ENCODE measurements at places on chromosomes 3 and 15. TPM values are rescaled to one million over a fixed set of nuclear protein-coding genes. Genes with fewer than 3 reads are reported as not detected.

Gene SCN11A
- polyA plus RNA-seq, result 4.0 TPM

Gene CCR5
- polyA plus RNA-seq, result 0.52 TPM

Gene THUMPD3
- 27.0 TPM for polyA plus RNA-seq

Gene EEF1AKMT4
- 1.0 TPM for polyA plus RNA-seq

Gene NTRK3
- 3.2 TPM for polyA plus RNA-seq

Gene TMEM42
- 13.7 TPM for polyA plus RNA-seq

Gene GXYLT2
- 27.9 TPM for polyA plus RNA-seq

Gene VILL
- 7.5 TPM for polyA plus RNA-seq

Gene SAMD7
- not detected for polyA plus RNA-seq

Gene LMAN1L
- not detected for polyA plus RNA-seq

Gene SUMF1
- polyA plus RNA-seq, result 15.5 TPM

Gene GPR27
- polyA plus RNA-seq, result 3.2 TPM

Gene RAB5A
- 36.6 TPM for polyA plus RNA-seq

Gene NEK11
- polyA plus RNA-seq, result 6.2 TPM

Gene CTXND1
- polyA plus RNA-seq, result 1.4 TPM

Gene CCDC9B
- 22.2 TPM for polyA plus RNA-seq

Gene ARPP21
- 242 TPM for polyA plus RNA-seq

Gene SYNPR
- not detected for polyA plus RNA-seq

Gene PROK2
- polyA plus RNA-seq, result 0.30 TPM

Gene SUSD5
- polyA plus RNA-seq, result 1.2 TPM

- DNase-seq, result no peak
Observed at GRCh38 chr3:101150504-101150903, 157.3 kb upstream of the ABI3BP start.

DNA sequence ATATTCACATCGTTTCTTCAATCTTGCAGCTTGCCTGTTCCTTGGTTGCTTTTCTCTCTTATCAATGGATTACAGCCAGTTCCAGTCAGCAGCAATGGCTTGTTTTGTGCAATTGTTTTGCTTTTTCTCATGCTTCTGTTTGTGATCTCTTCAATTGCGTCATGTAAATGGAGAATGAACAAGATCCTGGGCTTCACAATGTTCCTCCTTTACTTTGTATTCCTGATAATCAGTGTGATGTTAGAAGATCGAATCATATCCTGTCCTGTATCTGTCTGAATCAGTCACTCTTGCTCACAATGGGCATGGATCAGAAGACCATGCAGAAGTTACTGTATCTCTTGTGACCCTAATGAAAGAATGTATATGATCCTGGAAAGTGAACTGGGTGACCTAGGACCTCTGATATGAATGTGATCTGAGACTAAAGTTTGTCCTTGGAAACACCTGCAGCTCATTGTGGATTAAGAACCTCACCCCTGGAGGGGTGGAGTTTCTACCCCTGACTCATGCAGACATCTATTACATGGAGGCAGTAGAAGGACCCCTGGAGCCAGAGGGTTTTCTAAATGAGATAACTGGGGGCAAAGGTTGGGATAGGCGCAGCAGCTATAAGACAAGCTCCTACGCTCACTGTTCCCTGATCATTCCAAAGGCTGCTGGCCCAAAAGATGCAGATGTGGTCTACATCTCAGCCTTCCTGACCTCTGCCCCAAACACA lies 32.2 kb downstream of the SLC24A1 start:
- no peak for DNase-seq

GRCh38 chr3:76565496-76566210 lies 474.2 kb upstream of the ROBO2 start:
- DNase-seq, result no peak

GRCh38 chr3:187922704-187923416 lies 177.6 kb upstream of the BCL6 start:
- DNase-seq, result no peak

DNA sequence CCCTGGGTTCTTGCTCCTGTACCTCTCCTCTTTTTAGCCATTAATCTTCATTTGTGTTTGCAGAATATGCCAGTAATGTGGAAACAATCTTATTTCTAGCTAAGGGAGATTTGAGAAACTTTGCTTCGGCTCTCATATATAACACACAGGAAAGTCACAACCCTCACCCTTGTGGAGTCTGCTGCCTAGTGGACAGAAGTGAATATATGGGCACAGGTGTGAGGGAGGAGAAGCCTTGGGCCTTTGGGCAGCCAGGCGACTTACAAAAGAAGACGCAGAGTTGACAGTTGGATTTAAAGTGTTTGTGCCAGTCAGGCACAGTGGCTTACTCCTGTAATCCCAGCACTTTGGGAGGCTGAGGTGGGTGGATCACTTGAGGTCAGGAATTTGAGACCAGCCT lies 181.8 kb upstream of the TBL1XR1 start:
- DNase-seq, result no peak

GRCh38 chr3:172522871-172523818 lies at the start of gene TNFSF10:
Gene TNFSF10 (minus strand): TSS chr3:172523430. CDS start chr3:172523384, 46 bp downstream.
- DNase-seq, result peak; percentile 23

GRCh38 chr15:63985221-63986184 lies 60.8 kb downstream of the DAPK2 start:
- DNase-seq, result peak; percentile 33

GRCh38 chr3:43893727-43894126 lies 203.0 kb downstream of the ABHD5 start:
- DNase-seq, result no peak

GRCh38 chr3:187902936-187903335 lies 157.7 kb upstream of the BCL6 start:
- no peak for DNase-seq

GRCh38 chr15:65494076-65494475 lies 23.4 kb downstream of the DPP8 start:
- DNase-seq, result no peak

- no peak for DNase-seq
Observed at GRCh38 chr3:39811561-39811960, 2.2 kb downstream of the MYRIP start.

DNA sequence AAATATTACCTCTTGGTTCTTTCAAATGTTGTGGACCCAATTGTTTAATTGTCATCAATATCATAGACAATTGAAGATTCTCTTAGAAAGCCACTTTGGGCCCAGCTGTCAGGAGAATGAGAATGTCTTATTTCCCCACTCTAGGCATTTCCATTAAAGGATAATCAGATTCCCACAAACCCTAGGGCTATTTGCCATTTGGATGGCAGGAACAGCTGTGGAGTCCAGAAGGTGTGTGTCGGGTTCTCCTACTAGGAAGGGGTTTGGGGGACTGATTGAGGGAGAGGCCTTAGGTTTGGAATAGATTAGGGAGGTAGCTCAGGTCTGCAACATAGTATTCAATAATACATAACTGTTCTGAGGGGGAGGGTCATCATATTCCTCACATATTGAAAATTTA lies 35.2 kb upstream of the PLSCR5 start:
- DNase-seq, result no peak

- DNase-seq, result no peak
Observed at GRCh38 chr15:42069496-42070278, 24.7 kb downstream of the PLA2G4D start.

GRCh38 chr3:86379280-86379679 lies 611.7 kb downstream of the VGLL3 start:
- DNase-seq, result no peak

DNA sequence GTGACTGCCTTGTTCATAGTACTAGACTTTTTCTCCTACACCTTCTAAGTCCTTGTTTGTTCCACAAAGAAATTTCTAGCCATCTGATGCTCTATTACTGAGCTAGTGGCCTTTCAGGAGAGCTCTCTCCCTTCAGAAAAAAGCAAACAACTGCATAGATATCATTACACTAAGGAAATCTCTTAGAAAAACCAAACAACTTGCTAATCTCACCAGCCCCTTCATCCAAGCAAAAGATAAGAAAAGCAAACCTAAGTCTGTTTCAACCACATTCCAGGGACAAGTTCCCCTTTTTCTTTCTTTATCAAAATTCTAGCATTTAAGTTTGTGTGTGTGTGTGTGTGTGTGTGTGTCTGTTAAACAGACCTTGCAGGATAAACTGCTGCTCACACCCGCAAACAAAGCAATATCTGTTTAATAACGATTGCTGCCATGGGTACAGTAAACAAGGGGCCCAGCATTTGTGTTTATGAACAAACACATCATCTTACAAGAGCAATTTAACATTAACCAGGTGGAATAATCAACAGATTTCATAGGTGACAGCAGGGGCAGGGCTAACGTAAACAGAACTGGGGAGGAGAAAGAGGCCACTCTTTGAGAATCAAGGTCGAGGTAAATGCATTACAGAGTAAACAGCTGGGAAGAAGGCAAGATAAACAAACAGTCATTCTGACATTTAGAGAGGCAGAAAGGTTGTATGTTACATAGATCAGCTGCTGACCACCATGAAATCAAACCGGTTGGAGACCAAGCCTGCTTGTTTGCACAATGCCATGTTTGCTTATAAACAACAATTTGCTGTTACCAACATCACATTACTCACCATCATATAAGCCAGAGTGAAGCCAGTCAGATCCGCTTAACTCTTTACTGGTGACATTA lies 375.1 kb downstream of the FOXP1 start:
- no peak for DNase-seq

- DNase-seq, result peak; percentile 93
Observed at GRCh38 chr15:74317820-74318375, 49.5 kb downstream of the CYP11A1 start.

- no peak for DNase-seq
Observed at GRCh38 chr15:39888809-39889208, 31.3 kb downstream of the GPR176 start.

GRCh38 chr15:38054488-38054887 lies 120.0 kb downstream of the TMCO5A start:
- no peak for DNase-seq

DNA sequence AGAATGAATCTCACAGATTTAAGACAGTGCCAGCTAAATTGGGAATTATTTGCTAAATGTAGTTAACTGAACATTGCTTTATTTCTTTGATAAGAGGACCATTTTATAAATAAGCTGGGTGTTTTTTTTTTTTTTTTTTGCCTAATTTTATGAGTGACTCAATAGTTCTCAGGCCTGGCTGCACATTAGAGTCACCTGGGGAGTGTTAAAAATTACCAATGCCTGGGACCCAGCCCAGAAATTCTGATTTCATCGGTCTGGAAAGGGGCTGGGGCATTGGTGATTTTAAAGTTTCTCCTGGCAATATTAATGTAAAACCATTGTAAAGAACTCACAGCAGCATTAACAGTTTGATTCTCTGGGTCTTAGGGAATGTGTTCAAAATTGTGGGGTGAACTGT lies 51.2 kb upstream of the PHLDB2 start:
- no peak for DNase-seq

DNA sequence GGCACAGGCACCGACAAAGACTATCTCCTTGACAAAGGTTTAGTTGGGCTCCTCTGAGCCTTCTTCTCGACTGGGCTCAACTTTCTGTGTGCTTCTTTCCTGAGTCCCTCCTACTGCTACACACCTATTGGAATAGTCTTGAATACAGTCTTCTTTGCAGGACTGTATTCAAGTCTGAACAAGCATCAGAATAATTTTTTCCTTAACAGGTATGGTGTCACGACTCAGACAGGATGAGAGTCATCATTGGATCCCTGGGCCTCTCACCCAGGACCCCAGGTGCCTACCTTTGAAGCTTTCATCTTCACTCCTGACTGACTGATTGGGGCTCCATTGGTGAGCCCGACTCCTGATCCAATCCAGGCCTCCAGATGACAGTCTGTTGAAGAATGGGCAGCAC lies 66.3 kb downstream of the CRYGS start:
- no peak for DNase-seq

GRCh38 chr15:85307687-85308045 lies 72.7 kb upstream of the AKAP13 start:
- no peak for DNase-seq

- no peak for DNase-seq
Observed at GRCh38 chr3:98240131-98240530, 23.9 kb upstream of the OR5H6 start.

- DNase-seq, result no peak
Observed at GRCh38 chr3:126998728-126999127, 15.8 kb downstream of the PLXNA1 start.

Data from hindlimb muscle (tissue), 1 donor.